CD4-positive, alpha-beta T cell treated with Interleukin-15 for 4 hours (primary cell): ENCODE measurements at places on chromosomes 11 and 22.
A peak's percentile ranks its signal among the peaks of the same experiment; 100 is the strongest.

DNA sequence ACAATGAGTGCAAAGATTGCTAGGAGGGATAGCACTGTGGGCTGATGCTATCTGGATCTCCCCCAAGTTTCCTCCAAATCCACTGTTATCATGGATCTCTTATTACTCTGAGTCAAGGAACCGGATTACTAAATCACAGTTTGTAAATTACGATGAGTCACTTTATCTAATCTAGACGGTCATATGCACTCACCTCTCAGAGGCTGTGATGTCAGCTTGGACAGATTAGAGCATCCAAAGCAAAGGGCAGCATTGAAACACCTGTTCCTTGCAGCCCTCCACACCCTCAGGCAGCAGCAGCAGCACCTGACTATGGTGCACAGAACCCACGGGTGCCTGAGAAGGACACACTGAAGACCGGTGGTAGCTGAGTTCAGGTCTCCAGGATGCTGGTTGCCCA is 14.0 kb upstream of the POU2AF1 start:
- DNase-seq = no peak

GRCh38 chr22:45996241-45997076 is 19.5 kb upstream of the WNT7B start:
- no peak for DNase-seq

DNA sequence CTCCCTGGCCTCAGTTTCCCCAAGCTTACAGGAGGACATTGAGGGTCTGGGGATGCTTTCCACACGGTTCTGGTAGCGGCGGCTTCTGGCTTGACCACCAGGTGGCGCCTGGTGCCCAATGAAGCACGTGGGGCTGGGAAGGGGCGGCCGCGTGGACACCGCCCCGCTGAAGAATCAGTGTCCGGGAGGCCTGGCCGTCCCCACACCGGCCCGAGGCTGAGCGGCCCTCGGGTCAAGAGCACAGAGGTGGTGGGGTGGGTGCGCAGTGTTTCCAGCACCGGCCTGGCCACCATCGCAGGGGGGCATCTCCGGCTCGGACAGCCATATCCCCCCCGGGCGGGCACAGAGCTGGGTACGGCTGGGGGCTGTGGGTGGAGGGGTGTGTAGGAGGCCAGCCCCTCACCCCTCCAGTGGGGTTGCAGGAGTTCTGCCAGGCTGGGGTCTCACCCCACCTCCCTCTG is 27.8 kb upstream of the PPARA start:
- DNase-seq = peak; percentile 70

GRCh38 chr11:1336836-1337646 is 27.6 kb upstream of the TOLLIP start:
- DNase-seq = peak; percentile 34

DNA sequence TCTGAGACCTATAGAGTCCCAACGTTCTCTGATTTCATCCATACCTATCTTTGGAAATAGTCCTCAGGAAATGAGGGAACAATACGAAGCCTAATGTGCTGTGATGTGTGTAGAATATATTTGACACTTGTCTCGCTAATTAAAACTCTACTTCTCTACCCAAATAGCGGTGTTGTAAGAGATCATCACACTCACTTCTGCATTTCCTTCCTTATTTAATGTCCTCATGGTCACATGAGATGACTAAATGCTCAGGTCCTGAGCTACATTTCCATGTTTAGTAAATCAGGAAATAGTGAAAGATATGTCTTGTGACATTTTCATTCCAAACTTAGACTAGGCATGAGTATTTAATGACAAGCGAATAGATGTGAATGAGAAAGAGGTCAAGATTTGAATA is 112.3 kb downstream of the MAML2 start:
- DNase-seq = no peak

- DNase-seq = no peak
These were observed 179.9 kb downstream of the DBX1 start for GRCh38 chr11:19980388-19980787.

DNA sequence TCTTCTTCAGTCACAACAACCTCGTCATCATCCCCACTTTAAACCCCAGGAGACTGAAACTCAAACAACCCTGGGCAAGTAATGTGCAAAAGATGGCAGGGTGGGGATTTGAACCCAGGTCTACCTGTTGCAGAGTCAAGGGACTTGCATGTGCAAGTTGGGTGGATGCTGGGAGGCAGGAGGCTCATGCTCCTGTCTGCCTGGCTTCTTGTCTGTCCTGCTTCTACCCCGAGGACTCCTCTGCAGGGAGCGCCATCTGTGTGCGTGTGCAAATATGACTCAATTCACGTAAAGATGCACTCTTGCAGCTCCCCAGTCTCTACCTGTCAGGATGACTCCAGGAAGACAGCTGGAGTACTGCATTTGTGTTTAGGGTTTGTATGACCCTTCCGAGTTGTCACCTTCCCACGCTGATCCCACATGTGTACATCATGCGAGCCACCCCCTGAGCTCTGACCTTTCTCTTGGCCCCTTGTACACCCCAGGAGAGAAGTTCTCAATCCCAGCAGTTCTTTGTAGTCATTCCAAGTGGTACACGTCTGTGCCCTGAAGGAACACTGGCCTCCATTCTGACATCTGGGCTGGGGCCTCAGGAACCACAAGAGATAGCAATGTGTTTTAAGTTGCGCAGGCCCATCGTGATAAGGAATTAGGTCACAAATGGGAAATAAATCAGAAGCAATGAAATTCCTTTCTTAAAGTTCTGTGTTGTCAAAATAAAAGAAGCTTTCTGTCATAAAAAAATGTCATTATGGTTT is 95.7 kb downstream of the CWC15 start:
- DNase-seq = no peak

DNA sequence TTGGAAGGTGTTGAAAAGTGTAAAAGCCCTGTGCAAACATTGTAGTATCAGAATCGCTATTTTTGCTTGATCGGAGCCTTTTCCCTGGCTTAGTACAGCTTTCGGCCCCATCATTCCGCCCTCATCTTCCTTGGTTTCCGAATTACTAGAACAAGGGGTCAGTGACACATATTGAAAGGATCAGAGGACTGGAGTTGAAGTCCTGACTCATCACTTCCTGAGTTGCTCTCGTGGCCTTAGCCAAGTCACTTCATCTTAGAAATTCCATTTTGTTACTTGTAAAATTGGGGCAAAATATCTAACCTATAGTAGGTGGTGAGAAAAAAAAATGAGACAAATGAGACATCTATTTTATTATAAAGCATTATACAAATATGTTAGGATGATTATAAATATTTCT is 375.0 kb downstream of the NTM start:
- no peak for DNase-seq

DNA sequence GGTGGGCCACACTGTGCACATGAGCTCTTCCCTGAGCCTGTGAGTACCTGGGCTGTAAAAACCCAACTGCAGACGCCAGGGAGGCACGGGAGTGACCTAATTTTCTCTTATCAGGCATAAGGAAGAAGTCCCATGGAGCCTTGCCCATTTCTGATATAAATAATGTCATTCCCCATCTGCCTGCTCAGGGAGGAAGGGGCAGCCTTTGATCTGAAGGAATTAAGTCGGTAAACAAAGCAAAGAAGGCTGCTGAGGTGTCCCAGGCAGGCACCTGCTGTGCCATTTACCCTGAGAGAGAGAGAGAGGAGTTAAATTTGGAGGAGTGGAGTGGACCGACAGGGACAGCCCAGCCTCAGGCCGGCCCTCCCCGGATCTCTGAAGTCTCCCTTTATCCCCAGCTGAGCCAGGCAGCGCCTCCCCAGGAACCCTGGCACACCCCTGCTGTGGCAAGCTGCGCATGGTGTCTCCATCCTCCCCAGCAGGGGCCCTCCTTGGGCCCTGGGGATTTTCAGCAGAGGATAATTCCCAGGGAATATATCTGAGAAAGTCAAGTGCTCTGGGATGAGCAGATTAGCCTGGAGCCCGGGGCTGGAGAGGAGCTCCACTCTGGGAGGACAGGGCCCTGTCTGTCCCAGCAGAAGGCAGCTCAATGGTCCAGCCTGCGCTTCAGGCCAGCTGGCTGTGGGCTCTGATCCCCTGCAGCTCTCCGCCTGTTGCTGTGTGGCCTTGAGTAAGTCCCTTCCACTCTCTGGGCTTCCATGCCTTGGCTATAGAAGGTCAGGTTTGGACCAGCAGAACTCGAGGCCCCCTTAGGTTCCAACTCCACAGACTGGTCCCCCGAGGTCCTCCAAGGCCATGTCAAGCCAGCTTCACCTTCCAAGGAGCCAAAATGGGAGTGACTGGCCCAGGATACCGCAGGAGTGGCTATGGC is 17.5 kb upstream of the CABP7 start:
- no peak for DNase-seq

GRCh38 chr11:9059406-9059805 is 32.0 kb downstream of the SCUBE2 start:
- no peak for DNase-seq

DNA sequence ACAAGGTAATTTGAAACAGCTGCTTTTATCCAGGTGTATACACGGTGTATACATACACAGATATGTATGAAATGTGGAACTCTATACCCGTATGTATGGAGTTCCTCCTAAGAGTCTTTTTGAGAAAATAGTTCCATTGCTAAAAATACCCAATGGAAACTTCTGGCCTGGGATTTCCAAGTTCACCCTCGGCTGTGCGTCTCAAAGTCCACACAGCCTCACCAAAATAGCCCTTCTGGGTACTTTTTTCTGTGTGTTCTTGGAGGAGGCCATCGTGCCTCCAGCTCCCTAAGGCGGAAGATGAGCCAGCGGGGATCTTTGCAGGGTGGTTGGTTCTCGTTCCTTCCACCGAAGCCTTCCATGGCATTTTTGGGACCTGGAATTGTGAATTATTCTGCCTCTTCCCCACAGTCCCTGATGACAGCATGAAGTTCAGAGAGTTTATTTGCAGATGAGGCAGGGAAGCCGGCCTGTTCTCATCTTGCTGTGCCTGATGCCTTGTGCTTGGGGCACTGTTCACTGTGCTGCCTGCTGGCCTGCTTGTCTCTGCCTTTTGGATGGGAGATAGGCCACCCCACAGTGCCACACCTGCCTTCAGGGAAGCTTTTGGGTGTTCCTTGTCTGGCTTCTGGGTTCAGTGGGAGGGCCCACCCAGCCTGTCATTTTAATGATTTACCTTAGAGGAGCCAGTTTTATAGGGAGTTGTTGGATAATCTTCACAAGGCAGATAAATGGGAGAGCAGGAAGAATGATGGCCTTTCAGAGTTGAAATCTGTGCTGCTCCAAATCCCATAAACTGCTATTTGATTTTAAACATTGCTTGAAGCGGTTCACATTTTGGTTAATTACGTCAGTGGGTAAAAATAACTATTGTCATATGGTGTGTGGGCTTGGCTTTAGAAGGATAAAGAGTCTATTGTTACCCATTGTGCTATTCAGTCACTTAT is 112.7 kb upstream of the OR4B1 start:
- no peak for DNase-seq

DNA sequence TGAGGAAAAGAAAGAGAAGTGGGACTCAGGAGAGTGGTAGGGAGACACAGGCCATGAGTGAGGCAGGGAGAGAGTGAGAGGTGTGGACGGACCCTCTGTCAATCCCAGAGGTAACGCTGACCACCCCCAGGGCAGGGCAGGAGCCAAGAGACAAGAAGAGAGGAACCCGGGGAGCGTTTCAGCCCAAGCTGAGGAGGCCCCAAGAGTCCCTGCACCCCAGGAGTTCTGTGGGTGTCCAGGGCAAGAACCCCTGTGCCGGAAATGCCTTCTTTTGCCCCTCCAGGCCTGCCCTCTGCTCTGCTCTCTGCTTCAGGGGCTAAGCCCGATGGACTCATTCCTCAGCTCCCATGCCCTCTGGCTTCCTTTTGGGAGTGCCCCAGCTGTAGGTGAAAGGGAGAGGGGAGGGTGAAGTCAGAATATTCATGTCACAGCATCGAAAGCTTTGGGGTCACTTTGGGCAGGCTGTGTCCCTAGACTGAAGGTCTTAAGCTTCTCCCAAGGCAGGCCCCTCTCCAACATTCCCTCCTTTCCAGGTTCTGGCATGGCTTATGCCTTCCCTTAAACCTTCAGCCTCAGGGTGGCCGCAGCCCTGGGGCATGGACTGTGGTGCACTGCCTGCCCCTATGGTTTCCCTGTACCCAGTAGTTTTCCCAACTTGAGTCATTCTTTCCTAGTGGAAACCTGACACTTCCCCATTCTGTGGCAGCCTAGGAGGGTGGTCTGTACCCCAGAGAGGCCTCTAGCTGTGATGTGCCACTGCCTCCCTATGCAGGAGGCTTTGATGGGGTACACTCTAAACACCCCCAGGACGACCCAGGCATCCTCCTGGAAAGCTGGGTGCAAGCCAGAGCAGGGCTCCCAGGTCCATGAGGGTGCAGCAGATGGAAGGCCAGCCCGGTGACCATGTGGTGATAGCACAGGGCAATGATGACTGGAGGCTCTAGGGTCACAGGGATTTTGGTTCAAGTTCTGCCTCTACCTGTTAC is 27.1 kb downstream of the MYEOV start:
- no peak for DNase-seq

GRCh38 chr11:75809991-75810390 is 5.0 kb upstream of the UVRAG start:
- DNase-seq = no peak

GRCh38 chr22:46564084-46564714 is 26.8 kb upstream of the CELSR1 start:
- DNase-seq = no peak
